ENCODE measurements at places on chromosomes 1 and 21. TPM values are rescaled to one million over a fixed set of nuclear protein-coding genes. Genes with fewer than 3 reads are reported as not detected.

CYP4A11 gene
- not detected for total RNA-seq

ARTN gene
- 0.15 TPM for total RNA-seq

GRIK1 gene
- total RNA-seq = not detected

CAPN8 gene
- total RNA-seq = 0.68 TPM

SELL gene
- 0.20 TPM for total RNA-seq

GPR37L1 gene
- 0.19 TPM for total RNA-seq

ICOSLG gene
- total RNA-seq = 3.3 TPM

KRTAP21-2 gene
- not detected for total RNA-seq

LCE1C gene
- total RNA-seq = not detected

KRTAP12-2 gene
- not detected for total RNA-seq

TRIM63 gene
- 0.17 TPM for total RNA-seq

KCNC4 gene
- 4.4 TPM for total RNA-seq

AURKAIP1 gene
- total RNA-seq = 103 TPM

RGS13 gene
- not detected for total RNA-seq

KRTAP25-1 gene
- not detected for total RNA-seq

HAO2 gene
- total RNA-seq = not detected

ITLN1 gene
- not detected for total RNA-seq

ZFP69B gene
- total RNA-seq = 1.7 TPM

EPHA8 gene
- total RNA-seq = 0.04 TPM

HMGN2 gene
- total RNA-seq = 343 TPM

UMODL1 gene
- total RNA-seq = not detected

TMEM35B gene
- 19.0 TPM for total RNA-seq

SLC44A3 gene
- 2.1 TPM for total RNA-seq

TMEM61 gene
- 0.33 TPM for total RNA-seq

PKP1 gene
- total RNA-seq = 0.05 TPM

PTGS2 gene
- 6.6 TPM for total RNA-seq

HSPA13 gene
- 15.8 TPM for total RNA-seq

PRAMEF8 gene
- not detected for total RNA-seq

NIPAL3 gene
- total RNA-seq = 6.8 TPM

NOS1AP gene
- total RNA-seq = 0.51 TPM

HLX gene
- total RNA-seq = 3.9 TPM

FNBP1L gene
- 21.7 TPM for total RNA-seq

RPTN gene
- total RNA-seq = not detected
